ENCODE measurements at places on chromosomes 5 and 9.
A peak's percentile ranks its signal among the peaks of the same experiment; 100 is the strongest.

- no peak for DNase-seq
These were observed 69.3 kb downstream of the MLLT3 start for GRCh38 chr9:20552874-20553557.

DNA sequence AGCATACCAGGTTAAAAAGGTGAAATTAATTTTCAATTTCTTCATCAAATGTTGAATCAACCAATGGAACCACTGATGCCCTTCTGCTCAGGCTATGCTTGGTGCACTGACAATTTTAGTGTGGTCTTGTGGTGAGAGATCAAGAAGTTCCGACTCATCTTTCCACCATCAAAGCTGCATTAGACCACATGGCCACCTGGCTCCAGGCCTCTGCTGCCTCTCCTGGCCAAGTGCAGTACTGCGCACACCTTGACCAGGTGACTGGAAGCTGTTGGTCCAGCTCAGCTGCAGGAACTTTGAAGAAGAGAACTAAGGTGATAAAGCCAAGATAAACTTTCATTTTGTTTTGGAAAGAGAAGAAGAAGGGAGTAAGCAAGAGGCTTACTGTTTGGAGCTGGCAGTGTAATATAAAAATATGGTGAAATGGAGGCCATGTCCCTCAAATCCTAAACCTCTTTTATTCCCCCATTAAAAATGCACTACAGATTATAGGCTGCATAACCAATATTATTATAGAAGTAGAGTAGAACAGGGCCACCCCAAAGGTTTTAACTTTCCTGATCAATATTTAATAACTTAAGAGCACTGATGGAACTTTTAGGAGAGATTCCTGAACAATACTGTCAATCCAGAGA is 315.5 kb upstream of the C9orf72 start:
- peak; percentile 40 for DNase-seq

- DNase-seq: no peak
These were observed 130.2 kb upstream of the FSTL4 start for GRCh38 chr5:133742431-133742988.

GRCh38 chr9:130186839-130187522 is 14.8 kb downstream of the NCS1 start:
- DNase-seq: no peak

DNA sequence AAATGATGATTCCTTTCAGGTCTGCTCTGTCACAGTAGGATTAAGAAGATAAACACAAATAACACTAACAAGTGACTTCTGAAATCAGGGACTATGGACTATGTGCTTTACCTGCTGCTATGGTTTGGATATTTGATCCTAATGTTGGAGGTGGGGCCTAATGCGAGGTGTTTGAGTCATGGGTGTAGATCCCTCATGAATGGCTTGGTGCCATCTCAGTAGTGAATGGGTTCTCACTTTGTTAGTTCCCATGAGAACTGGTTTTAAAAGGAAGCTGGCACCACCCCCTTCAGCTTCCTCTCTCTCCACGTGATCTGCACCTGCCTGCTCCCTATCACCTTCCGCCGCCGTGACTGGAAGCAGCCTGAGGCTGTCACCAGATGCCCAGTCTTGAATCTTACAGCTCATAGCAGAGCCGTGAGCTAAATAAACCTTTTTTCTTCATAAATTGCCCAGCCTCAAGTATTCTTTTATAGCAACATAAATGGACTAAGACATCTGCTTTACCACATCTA is 3.3 kb downstream of the PPIC start:
- no peak for DNase-seq

GRCh38 chr5:168132241-168132641 is 159.2 kb upstream of the WWC1 start:
- DNase-seq: no peak

- DNase-seq: no peak
These were observed 391.3 kb downstream of the GADD45G start for GRCh38 chr9:89996116-89996515.
